Tibial artery (tissue), 4 donors: ENCODE measurements at places on chromosomes 7 and 10.

- DNase-seq, result no peak
Measured at GRCh38 chr7:13920053-13920697, 69.3 kb downstream of the ETV1 start.

DNA sequence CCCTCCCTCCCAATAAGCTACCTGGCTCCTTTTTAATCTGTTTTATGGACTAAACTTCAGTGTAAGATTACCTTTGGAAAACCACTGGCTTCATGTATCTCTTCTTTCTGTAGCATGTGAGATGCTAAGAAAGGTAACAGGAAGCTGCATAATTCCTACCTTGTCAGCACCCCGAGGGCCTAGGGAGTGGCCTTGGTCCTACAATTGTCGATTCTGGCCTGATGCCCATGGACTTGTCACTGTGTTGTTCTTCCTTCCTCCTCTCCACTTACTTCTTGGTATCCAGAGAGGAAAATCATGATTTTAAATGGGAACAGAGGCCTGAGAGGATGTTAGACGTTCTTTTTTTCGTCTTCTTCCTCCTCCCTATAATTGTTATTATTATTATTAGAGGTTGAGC lies 42.9 kb upstream of the PDZD8 start:
- no peak for DNase-seq

DNA sequence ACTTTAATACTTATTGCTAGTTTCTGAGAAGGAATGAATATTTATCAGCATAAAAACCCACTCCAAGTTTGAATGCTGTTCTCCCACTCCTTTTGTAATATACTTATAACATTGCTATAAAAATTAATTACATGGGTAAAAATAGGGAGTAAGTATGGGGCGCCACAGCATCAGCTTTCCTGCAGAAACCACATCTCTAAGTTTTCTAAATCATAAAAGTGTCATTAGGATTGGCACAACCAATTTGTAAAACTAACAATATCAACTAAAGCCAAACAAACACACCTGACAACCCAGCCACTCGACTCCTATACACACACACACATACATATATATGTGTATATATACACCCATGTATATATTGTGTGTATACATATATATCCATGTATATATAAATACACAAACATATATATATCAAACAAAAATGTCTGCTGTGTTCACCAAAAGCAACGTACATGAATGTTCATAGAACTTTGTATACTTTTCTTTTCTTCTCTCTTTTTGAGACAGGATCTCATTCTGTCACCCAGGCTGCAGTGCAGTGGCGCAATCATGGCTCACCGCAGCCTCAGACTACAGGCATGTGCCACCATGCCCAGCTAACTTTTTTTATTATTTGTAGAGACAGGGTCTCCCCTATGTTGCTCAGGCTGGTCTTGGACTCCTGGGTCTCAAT lies 14.8 kb upstream of the LRRC17 start:
- no peak for DNase-seq

DNA sequence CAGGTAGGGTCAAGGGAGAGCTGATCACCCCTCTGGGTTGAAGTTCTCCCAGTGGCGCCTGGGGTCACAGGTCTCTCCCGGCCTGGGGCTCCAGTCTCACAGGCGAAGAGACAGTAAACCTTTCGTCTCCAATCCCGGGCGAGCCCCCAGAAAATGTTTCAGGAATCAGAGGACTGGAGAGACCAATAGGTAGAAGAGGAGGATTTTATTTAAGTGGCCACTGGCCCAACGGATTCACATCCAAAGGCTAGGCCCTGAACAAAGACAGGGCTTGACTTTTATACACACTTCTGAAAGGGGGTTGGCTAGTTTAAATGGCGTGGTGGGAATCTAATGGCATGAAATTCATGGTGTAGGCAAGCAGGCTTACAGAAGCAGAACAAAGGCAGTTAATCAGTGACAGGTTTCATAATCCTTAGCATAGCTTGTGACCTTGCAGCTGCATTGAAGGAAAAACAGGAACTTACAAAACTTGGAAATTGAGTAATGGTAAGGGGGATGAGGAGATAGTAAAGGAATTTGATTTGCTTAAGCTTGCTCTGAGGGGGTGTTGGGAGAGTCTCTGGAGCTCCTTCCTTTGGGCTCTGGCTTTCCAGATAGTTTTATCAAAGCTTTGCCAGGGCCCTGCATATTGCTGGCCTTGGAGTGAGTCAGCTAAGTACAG lies 105.5 kb downstream of the TRIM24 start:
- DNase-seq, result no peak

DNA sequence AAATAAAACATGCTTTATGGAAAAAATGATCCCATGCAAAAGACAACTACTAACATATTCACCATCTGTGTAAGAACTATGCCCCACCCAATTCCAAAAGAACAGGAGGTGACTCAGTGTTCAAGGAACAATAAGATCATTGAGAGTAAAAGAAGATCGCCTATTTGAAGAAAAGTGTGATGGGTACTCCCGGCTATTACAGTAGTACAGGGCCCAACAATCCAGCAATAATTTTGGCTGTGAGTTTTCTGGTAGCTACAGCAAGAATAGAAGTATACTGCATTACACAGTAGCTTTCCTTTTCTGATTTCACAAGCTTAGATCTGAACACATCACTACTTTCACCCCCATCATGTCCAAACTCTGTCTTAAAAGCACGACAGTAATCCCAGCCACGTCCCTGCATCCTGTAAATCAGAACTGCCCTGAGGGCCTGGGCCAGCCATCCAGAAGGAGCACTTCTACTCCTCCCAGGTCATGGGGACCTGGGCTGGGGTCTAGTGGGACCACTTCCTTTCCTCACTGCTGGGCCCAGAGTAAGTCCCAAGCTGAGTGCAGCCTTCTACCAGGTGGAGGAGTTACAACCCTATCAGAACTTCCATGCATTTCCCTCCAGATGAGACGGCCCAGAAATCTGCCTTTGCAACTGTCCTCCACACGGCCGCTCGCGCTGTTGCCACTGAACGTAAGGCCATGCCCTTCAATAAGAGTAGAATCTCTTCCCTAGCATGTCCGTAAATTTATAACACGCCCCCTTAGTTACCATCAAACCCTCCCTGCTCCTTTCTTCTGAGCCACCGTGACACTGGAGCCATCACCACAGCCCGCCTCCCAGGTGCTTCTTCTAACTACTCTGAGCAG lies 7.9 kb downstream of the ESYT2 start:
- no peak for DNase-seq
